ENCODE measurements at places on chromosomes 1 and 21.

DNA sequence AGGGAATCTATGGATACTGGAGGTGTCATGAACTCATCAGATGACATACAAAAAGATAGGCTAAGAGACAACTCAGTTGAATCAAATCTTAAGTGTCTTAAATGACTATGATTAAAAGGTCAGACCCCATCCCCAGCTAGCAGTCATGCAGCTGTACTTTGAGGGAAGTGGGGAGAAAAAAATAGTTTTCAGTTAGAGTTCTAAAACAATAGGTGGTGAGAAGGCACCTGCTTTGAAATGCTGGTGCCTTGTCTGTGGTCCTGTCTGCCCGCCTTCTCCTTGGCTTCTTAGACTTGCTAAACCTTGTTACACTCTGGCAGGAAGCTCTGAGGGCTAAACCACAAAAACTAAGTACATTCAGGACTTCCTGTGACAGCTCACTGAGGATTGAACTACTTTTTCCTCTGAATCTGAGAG lies 15.3 kb downstream of the CD2 start:
- DNase-seq = peak; percentile 77

DNA sequence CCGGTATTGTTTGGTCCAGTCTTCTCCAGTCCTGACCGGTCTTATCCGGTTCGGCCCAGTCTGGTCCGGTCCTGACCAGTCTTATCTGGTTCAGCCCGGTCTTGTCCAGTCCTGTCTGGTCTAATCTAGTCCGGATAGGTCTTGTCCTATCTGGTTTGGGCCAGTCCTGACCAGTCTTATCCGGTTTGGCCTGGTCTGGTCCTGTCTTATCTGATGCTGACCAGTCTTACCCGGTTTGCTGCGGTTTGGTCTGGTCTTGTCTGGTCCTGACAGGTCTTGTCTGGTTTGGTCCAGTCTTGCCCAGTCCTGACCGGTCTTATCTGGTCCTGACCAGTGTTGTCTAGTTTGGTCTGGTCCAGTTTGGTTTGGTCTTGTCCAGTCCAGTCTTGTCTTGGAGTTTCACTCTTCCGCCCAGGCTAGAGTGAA lies 30.1 kb downstream of the DHX9 start:
- no peak for DNase-seq

DNA sequence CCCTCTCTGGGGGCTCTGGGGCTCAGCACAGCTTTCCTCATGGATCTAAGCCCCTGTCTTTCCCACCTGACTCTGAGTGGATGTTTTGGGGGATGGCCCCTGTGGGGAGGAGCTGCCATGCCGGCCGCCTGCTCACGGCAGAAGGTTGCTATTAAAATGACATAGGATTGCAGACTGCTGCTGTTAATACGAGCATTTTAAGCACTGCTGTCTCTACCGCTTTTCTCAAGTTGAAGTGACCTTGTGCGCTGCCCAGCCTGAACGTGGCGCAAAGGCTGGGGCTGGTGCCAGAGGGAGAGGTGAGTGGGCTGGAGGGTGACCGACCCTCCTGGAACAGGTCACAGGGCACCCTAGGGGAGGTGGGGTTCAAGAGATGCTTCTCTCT lies 58.4 kb downstream of the DISP3 start:
- no peak for DNase-seq

DNA sequence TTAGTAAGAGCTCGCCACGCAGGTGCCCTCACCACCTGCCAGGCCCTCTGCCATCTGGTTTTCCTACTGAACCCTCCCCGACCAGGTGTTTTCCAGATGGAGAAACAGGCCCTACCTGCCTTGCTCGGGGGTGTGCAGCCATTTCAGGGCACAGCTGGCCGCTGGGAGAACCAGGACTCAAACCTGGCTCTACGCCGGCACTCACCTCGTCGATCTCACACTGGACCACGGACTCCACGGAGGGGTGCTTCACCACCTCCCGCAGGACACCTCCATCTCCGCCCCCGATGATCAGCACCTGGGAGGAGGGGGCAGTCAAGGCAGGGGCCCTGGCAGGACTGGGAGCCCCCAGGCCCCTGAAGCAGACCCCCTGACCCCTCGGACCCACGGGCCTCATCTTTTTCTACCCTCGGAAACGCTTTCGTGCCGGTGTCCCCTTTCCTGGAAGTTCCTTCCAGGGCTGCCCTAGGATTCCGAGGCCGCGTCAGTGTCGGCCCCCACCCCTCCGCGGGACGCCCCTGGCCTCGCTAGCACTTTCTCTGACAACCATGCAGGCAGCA lies 1.1 kb downstream of the SRM start:
- DNase-seq = no peak

DNA sequence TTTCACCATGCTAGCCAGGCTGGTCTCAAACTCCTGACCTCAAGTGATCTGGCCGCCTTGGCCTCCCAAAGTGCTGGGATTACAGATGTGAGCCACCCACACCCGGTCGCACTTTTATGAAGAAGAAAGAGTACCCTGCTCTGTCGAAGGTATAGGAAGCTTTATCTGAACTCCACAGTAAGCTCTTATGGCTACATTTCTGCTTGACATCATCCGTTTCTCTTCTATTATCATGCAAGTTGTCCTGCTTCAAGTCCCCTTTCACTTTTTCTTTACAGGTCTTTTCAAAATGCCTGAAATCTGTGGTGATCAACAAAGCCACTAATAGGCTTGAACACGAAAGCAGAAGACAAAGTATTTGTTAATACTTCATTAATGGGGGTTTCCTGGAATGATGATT lies 4.0 kb downstream of the RPE65 start:
- no peak for DNase-seq

- DNase-seq = no peak
Measured at GRCh38 chr1:236980673-236981072, 23.6 kb downstream of the MT1HL1 start.

GRCh38 chr1:184062640-184063286 lies 11.2 kb downstream of the TSEN15 start:
- DNase-seq = no peak

DNA sequence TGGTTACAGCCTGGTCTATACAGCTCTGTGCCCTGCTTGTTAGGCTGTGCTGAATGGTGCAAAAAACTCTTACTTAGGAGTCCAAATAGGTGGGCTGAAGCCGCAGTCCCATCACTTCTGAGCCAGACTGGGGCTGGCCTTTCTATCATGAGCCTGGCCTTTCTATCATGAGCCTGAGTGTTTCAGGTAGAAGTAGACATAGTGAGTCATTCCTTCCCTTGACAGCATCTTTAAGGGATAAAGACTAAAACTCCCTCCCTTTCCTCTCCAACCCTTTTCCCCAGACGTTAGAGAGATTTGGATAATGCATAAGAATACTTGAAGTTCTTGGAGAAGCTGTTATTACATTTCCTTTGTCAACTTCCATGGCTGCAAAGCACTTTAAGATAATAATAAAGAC lies 46.5 kb upstream of the PARP1 start:
- no peak for DNase-seq

- DNase-seq = no peak
Measured at GRCh38 chr1:6498576-6499111, 7.2 kb upstream of the PLEKHG5 start.

GRCh38 chr1:174160109-174160473 lies 771 bp downstream of the RABGAP1L start:
- peak; percentile 49 for DNase-seq

DNA sequence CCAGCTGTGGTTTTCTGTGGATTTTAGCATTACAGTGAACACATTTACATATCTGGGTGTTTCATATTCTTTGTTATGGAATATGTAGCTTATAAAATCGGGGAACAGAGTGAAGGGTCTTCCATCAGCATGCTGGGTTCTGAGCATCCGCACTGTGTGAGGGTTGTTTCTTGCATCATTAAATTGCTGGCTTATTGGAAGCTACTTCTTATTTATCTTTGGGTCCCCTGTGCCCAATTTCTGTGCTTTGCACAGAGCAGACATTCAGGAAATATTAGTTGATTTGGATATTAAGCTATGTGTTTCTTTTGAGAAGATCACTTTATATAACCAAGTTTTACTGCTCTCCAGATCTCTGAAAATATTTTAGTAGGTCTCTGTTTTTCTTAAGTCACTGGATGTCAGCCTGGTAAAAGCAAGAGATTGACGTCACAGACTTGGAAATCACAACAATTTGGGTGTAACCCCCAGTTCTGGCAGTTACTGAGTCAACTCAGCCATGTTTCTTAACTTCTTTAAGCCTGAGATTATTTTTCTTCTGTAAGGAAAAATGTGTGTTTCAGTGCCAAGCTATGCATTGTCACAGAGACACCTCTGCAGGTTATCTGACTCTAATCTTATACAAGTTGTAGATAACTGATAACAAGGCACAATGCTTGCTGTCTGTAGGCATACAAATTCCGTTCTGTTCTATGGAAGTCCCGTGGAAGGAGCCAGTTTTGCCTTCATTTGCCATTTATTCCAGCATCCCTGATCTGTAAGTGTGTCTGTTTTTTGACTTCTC lies 258.3 kb upstream of the KAZN start:
- no peak for DNase-seq

GRCh38 chr1:27864264-27864895 lies 8.0 kb upstream of the THEMIS2 start:
- DNase-seq = peak; percentile 63

DNA sequence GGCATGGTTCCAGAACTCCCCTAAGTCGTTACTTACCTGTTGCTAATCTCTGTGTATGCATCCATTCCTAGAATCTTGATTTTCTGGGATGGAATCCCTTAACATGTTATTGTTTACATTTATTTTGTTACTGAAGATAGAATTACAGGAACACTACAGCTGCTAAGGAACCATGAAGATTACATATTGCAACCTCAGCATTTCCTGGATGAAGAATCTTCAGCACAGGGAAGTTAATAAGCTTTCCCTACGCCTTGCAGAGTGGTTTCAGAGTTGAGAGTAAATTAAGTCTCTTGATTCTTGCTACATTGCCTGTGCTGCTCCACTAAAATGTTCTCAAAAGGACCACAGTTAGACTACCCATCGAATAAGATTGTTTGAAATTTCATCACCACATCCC lies 31.4 kb upstream of the GBP6 start:
- DNase-seq = no peak

DNA sequence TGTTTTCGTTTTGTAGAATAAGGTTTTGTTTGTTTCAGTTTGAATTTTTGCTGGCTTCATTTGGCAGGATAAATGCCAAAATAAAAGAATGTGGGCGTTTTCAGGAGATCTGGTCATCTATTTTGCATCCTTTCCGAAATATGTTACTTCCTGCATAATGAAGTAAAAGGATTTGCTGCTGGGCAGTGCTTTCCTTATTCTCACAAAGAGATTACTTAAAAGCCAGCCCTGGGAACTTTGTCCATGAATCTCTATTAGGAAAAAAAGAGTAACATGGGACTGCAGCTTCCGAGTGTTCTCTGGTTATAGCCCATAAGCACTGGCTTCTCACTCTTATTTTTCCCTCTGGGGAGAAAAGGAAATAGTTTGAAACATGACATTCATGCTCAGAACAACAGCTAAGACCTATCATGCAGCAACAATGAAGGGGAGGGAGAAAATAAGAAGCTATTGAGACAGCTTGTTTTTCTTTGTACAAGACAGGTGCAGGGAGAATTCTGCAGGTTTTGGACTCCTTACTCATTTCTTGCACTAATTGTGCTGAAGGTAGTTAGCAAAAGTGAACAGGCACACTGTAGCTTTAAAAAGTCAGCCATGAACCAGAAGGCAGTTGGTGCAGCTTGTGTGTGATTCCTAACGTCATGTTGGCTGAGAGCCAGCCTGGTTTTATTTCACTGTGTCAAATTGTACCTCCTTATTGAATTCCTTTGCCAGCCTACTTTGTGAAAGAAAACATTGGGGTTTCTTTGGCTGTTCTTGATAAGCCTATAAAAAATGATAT lies at the start of gene SAMD13:
TSS of gene SAMD13 (plus strand) at position 705 of the 781 bp plus-strand sequence. CDS start 1,527 bp downstream, outside the sequence.
- peak; percentile 54 for DNase-seq

DNA sequence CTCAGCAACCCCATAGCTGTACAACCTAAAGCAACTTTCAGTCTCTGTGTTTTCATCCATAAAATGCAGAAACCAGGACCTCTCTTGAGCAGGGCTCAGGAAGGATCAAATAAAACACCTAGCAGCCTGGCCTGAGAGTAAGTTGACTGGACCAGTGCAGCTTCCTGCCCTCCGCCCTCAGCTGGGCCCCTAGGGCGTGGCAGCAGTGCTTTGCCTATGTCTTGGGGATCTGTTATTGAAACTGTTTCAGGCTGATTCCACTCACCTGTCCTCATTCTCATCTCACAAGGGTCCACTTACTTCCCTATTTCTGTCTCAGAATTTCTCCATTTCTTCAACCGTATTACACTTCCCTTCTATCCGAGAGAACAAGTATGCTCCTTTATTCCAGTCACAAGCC lies 17.3 kb downstream of the LRRC42 start:
- no peak for DNase-seq

- no peak for DNase-seq
Measured at GRCh38 chr21:40463176-40463575, 383.8 kb downstream of the DSCAM start.

DNA sequence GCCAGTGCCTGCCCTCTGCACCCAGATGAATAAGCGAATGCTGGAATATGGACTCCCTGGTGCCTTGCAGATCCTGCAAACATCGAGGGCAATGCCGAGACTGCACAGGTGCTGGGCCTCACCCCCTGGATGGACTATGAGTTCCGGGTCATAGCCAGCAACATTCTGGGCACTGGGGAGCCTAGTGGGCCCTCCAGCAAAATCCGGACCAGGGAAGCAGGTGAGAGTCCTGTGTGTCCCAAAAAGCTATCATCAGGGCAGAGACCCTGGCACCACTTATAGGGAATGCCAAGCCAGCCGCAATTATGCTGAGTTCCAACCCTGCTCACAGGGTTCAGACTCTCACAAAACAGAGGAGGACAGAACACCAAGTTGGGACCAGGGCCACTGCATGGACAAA lies 17.2 kb downstream of the TMEM81 start:
- no peak for DNase-seq

Data from stimulated activated CD4-positive, alpha-beta T cell treated with anti-CD3 and anti-CD28 coated beads, Interleukin-15, amount 100 ng/mL, for 24 hours (primary cell).